ENCODE measurements at places on chromosomes 11 and 22.

DNA sequence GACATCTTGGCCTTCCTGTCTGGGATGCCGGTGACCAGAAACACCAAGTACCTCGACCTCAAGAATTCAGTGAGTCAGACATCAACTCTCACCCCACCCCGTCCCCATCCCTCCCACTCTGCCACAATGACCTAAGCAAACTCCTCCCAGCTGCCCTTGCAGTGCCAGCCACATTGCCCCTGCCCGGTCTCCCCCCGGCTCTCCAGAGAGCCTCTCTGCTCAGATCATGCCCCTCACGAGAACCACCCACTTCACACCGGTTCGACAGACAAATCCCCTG, 23.6 kb upstream of the MYRF start:
- DNase-seq = no peak

GRCh38 chr22:46251816-46252380, 1.8 kb upstream of the CDPF1 start:
- no peak for DNase-seq

- no peak for DNase-seq
Observed at GRCh38 chr11:128678024-128678423, 15.8 kb upstream of the FLI1 start.

GRCh38 chr11:73789279-73789670, 1.6 kb downstream of the MRPL48 start:
- DNase-seq = no peak

DNA sequence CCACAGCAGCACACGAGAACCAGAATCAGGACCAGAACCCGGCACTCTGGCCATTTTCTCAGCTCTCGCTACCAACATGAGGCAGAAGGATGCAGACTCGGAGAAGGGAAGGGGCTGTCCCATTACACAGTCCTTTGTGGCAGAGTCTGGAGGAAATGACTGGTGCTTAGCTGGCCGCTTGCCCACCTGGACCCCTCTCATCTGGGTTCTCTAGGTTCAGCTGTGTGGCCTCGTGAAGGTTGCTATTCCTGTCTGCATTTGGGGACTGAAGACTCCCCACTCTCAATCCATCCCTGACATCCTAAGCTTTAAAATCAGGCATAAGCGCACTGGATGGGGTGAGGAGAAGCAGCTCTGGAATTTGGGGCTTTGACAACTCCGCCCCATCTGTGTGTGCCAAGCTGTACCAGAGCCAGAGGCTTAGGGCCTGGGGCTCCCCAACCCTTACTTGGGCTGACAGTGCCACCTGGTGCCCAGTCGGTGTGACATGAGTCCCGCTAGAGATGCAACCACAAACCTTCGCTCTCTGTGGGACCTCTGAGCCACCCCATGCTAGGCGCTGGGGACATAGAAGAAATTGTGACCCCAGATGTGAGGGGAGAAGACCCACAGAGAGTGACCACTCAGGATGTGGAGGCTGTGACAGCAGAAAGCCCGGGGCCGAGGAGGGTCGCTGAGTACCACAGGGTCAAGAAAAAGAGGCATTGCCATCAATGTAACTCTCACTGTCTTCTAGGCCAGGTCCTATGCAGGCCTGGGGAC, 35.8 kb upstream of the FCHSD2 start:
- peak; percentile 43 for DNase-seq

DNA sequence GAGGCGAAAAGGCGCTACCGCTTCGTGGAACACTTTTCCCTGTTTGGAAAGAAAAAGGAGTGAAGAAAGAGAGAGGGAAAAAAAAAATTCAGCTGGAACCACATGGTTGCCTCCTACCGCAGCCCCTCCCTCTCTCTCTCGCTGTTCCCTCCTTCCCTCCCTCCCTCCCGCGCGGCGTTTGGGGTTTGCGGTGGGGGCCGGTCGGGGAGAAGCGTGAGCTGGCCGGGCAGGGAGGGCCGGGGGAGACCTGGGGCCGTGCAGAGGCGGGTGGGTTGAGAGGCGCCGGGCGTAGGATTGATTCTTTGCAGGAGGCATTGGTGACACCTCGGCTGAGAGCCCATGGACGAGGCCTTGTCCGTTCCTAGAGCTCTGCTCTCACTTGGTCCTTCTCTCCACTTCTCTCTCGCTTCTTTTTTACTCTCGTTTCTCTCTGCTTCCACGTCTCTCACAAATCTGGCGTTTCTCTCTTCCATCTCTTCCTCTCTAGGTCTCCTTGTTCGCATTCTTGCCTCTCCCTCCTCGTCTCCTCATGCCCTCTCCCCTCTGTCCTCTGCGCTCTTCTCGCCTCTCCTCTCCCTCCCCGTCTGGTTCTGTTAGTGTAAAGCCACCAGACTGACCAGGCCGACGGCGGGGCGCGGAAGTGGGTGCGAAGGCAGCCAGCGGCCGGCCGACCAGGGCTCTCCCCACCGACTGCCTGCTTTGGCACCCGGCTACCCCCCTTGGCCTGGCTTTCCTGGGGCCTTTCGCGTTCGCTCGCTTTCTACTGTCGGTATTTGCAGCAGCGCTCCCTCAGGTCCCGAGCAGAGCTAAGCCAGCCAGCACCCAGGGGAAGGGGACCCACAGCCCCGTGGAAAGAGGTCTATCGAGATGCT, at the start of gene CLMP:
Gene CLMP (minus strand): TSS at position 61 of the 872 bp plus-strand sequence. CDS start 308 bp downstream, outside the sequence.
- DNase-seq = no peak

DNA sequence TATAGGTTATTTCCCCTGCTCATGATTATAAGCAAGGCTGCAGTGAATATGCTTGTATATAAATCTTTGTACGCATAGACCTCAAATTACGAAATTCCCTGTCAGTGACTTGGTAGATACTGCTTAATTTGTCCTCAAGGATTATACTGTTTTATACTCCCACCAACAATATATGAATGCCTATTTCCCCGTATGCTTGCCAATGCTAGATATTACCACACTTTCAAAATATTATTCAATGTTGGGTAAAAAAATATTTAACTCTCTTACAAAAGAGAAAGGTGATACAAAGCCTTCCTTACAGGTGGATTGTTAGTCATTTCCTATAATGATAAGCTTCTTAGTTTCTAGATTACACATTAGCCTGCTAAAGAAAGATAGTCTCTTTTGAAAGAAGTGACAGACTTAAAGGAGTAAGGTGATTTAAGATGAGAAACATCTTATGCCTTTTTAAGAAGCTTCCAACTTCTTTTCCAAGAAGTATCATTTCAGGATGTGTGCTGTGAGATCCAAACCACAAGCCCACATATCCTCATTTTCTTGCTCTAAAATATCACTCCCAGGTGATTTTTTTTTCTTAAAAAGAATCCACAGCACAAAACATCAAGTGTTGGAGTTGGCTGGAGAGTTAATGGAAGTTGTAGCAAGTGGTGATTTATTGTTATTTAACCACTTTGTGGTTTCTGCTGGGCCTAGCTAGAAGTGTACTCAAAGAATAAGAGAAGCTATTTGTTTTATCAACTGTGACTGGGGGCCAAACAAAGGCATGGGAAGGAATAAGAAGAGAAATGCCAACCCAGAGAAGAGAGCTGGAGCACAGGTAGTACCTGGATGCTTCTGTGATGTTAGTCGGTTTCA, 59.2 kb downstream of the BARX2 start:
- DNase-seq = no peak

- DNase-seq = no peak
Observed at GRCh38 chr22:45688600-45689080, 17.0 kb downstream of the ATXN10 start.

GRCh38 chr11:123060277-123061000, 1.5 kb downstream of the HSPA8 start:
- no peak for DNase-seq

All from stimulated activated CD8-positive, alpha-beta memory T cell treated with anti-CD3 and anti-CD28 coated beads, Interleukin-4, amount 100 ng/mL, for 1 hour (primary cell).